ENCODE measurements at places on chromosomes 2 and 18.

- no peak for DNase-seq
Measured at GRCh38 chr2:144512470-144512869, 7.4 kb downstream of the ZEB2 start.

DNA sequence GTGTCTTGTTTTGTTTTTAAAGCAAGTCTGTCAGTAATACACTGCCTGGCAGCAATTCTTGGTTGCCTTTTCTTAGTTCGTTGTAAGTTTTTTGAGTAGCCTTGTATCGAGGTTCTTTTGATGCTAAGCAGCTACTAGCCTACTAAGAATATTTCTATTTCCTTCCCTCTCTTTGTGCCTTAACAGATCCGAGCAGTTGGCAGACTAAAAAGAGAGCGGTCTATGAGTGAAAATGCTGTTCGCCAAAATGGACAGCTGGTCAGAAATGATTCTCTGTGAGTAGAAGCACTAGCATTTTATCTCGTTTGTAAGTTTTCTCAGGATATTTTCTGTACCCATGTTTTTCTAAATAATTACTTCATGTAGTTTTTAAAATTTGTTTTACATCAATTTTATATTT, 15.1 kb downstream of the MFF start:
- no peak for DNase-seq

DNA sequence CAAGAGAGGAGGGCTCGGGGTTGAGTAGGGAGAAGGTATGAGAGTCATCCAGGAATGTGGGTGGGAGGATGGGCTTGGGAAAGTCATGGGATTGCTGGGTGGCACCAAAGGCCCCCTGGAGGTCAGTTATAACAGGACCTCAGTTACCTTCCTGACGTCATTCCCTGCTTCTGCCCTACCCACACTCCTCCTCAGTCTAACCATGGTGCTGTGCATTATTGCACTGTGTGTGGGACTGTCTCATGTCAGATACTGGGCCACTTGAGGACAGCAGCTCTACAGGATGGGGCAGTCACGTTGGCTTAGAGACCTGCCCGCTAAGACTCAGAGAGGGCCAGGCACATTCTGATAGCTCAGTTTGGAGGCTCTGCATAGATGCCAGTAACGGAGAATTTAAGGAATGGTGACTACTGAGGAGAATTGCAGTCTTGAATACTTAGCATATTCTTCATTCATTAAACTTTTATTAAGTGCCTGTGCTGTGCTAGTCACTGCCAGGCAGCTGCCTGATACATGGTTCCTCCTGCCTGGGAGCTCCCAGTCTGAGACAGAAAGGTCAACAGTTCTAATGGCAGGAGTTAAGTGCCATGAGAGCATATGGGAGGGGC, 90.5 kb downstream of the LAMA3 start:
- no peak for DNase-seq

DNA sequence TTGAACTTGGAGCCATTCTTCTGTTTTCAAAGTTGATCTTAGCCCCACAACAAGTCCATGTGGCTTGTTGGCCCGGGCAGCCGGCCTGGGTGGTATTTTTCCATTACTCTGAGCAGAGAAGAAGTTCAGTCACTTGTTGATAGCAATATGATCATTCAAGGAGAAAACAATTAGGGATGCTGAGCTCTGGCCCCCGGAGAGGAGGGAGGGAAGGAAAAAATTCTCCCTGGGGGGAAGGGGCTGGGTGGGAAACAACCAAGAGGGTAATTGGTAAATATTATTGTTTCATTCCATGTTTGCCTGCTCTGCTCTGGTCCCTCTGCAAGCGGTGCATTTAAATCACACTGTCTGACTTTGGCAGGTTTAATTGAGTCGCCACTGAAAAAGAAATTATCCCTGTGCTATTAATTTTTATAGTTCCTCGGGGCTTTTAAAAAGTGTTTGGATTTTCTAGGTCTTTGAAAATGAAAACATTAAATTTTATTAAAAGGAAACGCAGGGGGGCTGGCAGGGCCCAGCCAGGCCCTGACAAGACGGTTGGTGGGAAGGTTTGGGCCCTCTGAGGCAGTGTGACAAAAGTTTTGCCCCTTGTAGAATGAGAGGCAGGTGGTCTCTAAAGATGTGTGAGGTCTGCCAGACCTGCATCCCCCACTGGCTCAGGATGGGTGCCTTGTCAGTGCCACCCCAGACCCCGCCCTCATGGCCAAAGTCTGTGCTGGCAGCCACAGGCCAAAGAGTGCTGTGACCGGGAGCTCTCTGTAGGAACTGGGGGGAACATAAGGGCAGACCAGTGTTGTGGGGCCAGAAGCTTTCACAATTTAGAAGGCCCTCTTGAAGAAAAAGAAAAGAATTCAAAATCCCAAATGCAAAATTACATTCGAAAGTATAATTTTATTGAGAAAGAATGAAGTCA, 52.5 kb upstream of the SLC14A2 start:
- DNase-seq = no peak

DNA sequence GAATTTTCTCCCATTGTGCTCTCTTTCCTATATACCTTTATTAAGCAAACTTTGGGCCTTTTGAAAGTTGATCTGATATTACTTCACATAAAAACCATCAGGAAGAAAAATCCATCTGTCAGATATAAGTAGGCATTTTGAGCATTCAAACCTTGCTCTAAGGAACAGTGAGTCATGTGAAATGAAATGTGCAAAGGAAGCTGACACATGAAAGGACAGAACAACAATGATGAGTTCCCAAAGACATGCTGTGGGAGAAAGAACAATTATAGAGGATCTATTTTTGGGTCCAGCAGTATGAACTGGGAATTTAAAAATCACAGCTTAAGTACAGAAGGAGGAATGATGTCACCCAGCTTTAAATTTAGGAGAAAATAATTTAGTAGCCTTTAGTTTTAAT, 18.1 kb downstream of the CALCRL start:
- DNase-seq = no peak

All from esophagus squamous epithelium (tissue), 5 donors.